Hair follicle dermal papilla cell (primary cell): ENCODE measurements at places on chromosomes 11 and 22. TPM values are rescaled to one million over a fixed set of nuclear protein-coding genes. Genes with fewer than 3 reads are reported as not detected.

OR51A2 gene
- total RNA-seq: not detected in 2 replicates

APOL4 gene
- total RNA-seq: 1.8 and 2.9 TPM in 2 replicates

UPB1 gene
- total RNA-seq: 0.16 TPM in 1 of 2 replicates, not detected in the other

OR10A2 gene
- not detected in 2 replicates for total RNA-seq

FADS3 gene
- 88.6 and 121 TPM in 2 replicates for total RNA-seq

SEPTIN3 gene
- total RNA-seq: 5.1 and 8.3 TPM in 2 replicates

IL17REL gene
- not detected in 2 replicates for total RNA-seq

ARL14EP gene
- 22.7 and 28.2 TPM in 2 replicates for total RNA-seq

NAV2 gene
- total RNA-seq: 10.8 and 14.1 TPM in 2 replicates

SLC22A12 gene
- total RNA-seq: not detected in 2 replicates

OR51E2 gene
- total RNA-seq: 0.12 TPM in 1 of 2 replicates, not detected in the other

BATF2 gene
- total RNA-seq: 1.2 and 2.3 TPM in 2 replicates

HTR3A gene
- not detected in 2 replicates for total RNA-seq

OSBPL5 gene
- 89.0 and 97.5 TPM in 2 replicates for total RNA-seq
